ENCODE measurements at places on chromosomes 5 and 9.

DNA sequence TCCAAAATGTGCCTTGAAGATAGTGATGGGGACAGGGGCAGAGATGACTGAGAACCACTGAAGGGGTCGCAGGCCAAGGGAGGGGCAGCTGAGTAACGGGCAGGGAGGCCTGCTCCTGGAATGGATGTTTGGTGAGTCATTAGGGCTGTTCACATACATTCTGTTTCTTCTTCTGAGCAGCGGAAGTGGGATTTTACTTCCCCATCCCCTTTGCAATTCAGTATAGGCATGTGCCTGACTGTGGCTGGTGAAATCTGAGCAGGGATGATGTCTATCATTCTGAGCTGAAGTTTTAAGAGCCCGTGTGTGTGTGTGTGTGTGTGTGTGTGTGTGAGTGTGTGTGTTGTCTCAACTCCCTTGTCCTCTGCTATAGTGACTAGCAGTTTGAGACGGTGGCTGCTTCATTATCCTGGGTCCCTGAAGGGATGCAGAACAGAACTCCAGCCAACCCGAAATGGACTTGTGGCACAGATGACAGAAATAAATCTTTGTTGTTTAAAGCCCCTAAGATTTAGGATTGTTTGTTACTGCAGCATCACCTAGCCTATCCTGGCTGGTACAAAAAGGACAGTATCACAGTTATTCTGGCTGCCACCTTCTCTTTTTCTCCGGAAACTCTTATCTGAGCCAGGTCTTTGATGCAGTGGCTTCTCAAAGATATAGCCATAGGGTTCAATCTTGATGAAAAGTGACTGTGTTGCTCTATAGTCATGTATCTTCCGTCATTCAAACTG, 29.2 kb upstream of the TGFBI start:
- no peak for ATAC-seq

- no peak for ATAC-seq
Observed at GRCh38 chr9:130768265-130768664, 66.8 kb upstream of the ABL1 start.

- ATAC-seq = no peak
Observed at GRCh38 chr5:56406838-56407237, 173.7 kb upstream of the ANKRD55 start.

DNA sequence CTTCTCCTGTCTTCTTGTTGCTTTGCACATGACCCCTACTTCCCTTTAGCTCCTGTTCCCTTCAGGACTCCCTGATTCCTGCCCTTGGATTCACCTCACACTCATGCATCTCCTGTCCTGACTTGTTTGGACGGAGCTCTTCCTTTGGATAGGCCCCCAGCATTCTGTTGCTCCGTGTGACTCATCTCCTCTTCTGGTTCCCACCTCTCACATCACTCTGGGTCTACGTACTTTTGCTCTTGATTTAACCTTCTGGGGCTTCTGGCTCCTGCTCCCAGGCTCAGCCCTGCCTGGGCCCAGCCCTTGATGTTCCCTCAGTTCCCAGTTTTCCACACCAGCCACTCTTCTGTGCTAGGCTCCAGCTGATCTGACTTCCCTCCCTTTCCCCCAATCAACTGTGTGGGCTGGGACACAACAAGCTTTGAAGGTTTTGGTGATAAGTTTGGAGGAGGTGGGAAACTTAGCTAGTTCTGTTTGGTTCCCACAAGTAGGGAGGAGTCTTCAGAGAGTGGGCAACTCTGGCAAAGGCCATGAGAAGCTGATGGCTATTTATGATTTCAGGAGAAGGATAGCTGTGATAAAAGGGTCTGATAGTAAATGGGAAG, 331.5 kb downstream of the ARHGEF28 start:
- no peak for ATAC-seq

- no peak for ATAC-seq
Observed at GRCh38 chr9:138043411-138044345, 166.1 kb downstream of the CACNA1B start.

DNA sequence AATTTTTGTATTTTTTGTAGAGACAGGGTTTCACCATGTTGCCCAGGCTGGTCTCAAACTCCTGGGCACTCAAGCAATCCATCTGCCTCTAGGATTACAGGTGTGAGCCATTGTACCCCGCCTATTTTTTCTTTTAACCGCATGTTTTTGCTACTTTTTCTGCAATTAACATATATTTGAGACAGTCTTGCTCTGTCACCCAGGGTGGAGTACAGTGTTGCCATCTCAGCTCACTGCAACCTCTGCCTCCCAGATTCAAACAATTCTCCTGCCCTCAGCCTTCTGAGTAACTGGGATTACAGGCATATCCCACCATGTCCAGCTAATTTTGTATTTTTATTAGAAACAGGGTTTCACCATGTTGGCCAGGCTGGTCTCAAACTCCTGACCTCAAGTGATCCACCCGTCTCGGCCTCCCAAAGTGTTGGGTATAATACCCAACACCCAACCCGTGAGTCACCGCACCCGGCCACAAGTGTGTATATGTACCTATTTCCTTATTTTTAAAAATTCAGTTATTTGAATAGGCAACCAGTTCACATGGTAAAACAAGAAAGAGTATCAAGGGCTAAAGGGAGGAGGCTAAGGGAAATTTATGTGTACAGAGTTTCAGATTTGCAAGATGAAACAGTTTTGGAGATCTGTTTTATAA, 13.3 kb downstream of the PHAX start:
- no peak for ATAC-seq

Data from activated CD4-positive, CD25-positive, alpha-beta regulatory T cell treated with anti-CD3 and anti-CD28 coated beads, Interleukin-2, amount 50 U/mL, for 24 hours (primary cell).